ENCODE measurements at places on chromosomes 1 and 21.

- DNase-seq = no peak
Measured at GRCh38 chr1:108057541-108057940, 92.6 kb upstream of the VAV3 start.

DNA sequence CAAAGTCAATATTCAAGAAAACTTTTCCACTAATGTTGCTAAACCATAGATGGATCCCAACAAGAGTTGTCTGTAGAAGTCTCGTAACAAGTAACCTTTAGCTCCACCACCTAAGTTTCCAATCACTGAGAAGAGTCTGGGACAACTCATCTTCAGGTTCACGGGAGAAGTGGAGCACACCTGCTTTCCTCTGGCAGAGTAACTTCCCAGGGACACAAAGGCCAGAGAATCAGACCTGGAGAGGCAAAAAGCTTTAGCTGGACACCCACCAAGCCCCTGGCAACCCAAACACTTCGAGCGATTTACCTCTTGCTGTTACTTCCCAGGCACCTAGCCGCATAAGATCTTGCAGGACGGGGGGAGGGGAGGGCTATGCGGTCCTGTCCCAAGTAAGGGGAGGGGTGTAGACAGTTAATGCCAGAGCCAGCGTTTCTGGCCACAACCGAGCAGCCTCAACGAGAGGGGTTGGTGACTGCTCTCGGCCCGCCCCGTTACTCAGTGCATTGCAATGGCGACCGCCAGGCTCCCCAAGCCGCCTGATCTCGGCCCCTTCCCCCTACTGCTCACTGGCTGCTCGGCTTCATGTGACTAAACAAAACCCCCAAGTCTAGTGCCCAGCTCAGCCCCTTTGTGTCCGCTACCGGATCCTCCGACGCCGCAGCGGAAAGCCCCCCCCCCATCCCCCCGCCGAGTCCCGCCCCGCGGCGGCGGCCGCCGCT is 709 bp downstream of the ZNF644 start:
- DNase-seq = peak; percentile 89

- DNase-seq = no peak
Measured at GRCh38 chr1:28437264-28437923, 67.9 kb downstream of the PHACTR4 start.

- no peak for DNase-seq
Measured at GRCh38 chr21:33115631-33116510, 45.9 kb downstream of the OLIG1 start.

- no peak for DNase-seq
Measured at GRCh38 chr1:59506952-59507351, 210.1 kb downstream of the FGGY start.

DNA sequence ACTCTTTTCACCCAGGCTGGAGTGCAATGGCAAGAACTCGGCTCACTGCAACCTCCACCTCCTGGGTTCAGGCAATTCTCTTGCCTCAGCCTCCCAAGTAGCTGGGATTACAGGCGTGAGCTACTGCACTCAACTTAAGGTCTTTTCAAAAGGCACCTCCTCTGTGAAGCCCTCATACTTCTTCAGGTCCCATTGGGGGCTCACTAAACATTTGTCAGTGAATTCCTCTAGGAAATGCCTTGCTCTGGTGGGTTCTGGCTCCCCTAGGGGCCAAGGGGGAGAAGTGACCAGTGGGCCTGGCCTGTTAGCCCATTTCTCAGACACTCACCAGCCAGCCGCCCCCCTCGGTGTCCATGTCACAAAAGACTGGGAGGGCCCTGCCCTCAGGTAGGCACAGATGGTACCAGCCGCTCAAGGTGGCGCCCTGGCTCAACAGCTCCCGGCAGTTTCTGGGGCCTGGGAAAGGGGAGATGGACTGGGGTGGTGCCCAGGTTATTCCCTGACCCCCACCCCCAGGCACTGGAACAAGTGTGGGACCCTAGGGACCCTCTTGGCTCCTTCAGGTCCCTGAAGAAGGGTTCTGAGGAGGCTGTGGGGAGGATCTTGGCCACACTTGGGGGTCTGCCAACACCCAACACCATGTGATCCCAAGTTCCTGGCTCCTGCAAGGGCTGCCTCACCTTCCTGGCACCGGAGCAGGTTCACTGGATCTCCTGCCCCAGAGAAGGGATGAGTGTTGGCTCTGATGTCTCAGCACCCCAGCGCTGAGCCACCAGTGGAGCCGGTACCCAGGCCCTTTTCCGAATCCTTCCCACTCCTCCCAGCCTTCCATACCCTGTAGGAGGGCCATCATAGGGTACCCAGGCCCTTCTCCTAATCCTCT is 1.6 kb downstream of the FCN3 start:
- no peak for DNase-seq

DNA sequence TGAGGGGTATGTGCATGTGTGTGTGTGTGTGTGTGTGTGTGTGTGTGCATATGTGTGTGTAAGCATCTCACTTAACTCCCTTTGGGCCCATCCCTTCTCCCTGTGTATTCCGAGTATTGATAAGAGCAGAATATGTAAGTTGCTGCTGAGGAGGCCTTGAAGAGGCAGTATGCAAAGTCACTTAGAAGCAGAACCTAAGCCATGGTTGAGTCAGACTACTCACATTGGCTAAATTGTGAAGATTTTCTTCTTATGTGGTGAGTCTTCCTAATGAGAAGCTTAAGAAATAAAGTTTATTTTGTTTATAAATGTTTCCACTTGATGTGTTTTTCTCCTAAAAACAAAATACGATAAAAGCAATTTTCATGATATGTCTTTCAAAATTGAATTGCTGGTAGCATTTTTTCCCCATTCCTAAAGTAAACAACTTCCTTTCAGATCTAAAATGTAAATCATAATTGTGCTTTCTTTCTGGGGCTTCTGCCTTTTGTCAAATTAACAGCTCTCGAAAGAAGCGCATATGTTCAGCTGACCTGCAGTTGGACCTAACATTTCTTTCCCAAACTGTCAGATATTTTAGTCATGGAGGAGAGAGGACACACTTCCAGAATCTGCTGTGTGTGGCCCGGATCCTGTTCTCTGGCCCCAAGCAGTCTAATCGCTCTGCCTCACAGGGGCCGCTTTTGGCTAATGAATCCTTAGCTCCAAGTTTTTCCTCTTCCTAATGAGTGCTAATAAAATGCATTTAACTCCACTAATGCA is 284.0 kb downstream of the DUSP10 start:
- no peak for DNase-seq

DNA sequence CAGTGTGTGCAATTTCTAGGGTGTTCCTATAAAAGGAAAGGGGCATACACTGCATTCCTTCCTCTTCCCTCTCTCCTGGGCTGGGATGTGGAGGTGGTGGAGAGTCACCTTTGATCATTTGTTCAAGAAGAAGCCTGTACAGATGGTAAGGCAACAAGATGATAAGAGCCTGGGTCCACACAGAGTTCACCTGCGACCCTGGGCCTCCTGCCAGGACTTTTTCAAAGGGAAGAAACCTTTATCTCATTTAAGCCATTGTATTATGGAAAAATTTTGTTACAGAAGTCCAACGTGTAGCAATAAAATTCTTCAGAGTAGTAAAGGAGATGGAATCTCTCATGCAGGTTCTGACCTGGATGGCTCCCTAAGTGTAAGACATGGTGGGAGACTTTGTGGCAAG is 189.1 kb downstream of the MIS18A start:
- no peak for DNase-seq

- DNase-seq = no peak
Measured at GRCh38 chr1:111052246-111052645, 87.6 kb downstream of the DRAM2 start.

DNA sequence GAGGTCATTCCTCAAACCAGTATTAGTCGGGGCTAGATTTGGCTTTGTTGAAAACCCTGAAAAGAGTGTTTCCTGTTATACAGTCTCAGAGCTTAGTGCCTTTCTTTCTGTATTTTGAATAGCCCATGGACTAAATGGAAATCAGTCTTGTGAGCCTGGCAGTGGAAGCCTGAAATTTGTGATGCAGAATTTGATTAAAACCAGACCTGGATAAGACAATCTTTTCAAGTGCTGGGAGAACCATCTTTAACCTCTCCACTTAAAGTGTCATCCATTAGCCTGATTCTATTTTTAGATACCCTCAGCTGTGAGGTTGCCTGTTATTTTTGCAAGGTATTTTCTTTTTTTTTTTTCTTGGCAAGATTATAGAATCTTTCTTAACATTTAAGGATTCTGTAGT is 19.5 kb downstream of the ACTN2 start:
- DNase-seq = no peak

DNA sequence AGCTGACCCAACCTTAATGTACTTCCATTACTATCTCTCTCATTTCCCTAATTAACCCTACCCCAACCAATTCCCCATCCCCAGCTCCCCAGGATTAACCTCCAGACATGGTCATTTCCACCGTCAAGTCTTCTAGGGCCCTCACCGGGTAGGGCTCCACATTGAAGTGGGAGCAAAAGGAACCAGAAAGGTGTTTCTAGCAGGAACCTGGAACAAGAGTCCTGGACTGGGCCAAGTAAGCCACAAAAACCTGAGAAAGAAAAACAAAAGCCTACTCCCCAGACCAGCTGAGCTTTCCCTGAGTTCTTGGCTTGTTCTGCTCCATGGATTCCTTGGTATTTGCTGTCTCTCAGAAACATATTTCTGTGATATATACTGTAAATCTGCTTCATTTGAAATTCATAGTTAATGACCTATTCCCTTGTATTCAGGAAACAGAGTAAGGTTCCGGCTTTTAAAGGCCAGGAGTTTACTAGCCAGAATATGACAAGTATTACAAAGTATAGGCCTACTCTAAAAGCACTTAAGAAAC is 58.4 kb downstream of the SYF2 start:
- no peak for DNase-seq

- no peak for DNase-seq
Measured at GRCh38 chr1:198106011-198106410, 50.8 kb upstream of the NEK7 start.

DNA sequence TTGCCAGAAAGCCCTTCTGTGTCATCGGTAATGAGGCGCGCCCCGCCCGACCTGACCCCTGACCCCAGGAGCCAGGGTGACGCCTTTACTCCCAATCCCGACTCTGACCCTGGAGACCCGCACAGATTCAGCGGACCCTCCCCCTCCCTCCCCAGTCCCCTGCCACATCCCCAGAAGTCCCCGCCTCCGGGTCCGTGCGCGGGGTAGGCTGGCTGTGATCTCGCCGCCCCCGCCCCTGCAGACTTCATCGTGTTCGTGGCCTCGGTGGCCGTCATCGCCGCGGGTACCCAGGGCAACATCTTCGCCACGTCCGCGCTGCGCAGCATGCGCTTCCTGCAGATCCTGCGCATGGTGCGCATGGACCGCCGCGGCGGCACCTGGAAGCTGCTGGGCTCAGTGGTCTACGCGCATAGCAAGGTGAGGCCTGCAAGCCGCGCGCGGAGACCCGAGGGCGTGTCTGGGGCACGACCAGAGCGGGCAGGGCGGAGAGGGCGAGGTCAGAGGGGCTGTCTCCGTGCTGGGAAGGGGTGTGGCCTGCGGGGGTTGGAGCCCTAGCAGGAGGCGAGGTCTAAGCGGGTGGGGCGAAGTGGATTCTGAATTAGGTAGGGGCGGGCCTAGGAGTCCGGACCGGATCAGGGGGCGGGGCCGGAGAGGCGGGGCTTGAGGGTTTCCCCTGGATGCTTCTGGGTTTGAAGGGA is 34.8 kb downstream of the KCNQ4 start:
- peak; percentile 63 for DNase-seq

GRCh38 chr1:2855206-2856065 is 53.9 kb upstream of the TTC34 start:
- DNase-seq = no peak

DNA sequence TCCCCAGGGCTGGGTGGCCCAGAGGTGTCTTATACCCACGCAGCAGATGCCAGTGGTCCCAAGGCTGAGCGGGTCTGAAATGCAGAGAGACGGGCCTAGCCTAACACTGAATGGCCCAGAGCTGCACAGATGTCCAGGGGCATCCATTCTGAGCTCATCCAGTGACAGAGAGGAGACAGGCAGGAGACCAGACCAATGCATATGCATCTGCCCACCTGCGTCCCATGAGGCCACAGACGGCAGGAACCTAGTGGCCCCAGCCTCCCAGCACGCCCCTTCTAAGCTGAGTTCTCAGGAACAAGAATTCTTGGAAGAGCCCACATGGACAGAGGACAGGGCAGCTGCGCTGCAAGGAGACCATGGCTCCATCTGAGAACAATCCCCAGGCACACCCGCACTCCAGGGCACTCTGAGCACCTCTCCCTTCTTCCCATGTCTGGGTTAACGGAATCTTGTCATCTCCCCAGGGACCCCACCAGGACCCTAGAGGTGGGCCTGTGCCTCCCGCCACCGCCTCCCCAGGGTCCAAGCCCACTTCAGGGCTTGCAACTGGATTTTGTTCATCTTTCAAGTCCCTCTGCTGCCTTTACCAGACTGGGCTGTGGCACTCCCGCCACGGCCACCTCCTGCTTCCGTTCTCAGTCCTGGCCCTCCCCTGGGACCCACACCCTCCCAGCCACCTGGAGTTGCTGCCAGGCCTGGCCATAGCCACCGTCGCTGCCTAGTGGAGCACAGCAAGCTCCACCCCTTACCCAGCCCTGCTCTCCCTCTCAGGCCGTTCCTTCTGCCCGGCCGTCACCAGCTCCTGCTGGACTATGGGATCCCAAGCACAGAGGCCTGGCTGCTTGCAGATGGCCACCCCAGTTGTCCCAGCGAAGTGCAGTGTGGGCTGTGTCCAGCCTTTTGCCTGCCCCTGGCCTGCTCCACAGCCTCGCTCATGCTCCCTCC is 3.3 kb downstream of the WNT3A start:
- DNase-seq = no peak

- DNase-seq = no peak
Measured at GRCh38 chr21:46561445-46562090, 43.3 kb downstream of the S100B start.

GRCh38 chr1:67148516-67149178 is 13.9 kb upstream of the C1orf141 start:
- DNase-seq = no peak

DNA sequence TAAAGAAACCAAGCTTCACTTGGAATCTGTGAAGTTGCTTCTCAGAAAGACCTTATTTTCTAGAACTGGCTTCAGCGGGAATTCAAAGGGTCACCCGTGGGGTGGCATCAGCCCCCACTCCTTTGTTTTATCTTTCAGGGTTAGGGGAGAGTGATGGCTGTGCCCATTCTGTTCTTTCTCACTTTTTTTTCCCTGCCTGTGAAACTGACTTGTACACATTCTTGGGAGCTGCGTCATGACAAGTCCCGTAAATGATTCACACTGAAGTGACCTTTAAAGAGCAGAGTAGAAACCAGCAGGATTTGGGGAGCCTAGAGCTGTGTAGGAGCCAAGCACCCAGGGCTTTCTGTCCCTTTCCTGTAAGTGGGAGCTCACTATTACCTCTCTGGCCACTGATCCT is 43.8 kb downstream of the SLC44A3 start:
- DNase-seq = no peak

Data from right forelimb (tissue), 1 donor.